Stimulated activated CD8-positive, alpha-beta memory T cell treated with anti-CD3 and anti-CD28 coated beads, Interleukin-4, amount 100 ng/mL, for 1 hour (primary cell): ENCODE measurements at places on chromosomes 2 and 18.

- no peak for DNase-seq
These were observed 5.7 kb downstream of the HIBCH start for GRCh38 chr2:190313880-190314279.

DNA sequence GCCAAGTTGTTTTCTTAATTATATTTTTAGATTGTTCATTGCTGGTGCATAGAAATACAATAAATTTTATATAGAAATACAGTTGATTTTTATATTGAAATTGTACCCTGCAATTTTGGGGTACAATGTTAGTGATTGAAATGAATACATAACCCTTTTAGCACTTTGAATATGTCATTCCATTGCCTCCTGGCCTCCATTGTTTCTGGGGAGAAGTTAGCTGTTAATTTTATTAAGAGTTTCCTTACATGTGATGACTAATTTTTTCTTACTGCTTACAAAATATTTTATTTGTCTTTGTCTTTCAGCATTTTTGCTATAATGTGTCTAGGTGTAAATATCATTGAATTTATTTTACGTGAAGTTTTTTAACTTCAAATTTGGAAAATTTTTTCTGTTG lies 176.5 kb upstream of the DCC start:
- no peak for DNase-seq

DNA sequence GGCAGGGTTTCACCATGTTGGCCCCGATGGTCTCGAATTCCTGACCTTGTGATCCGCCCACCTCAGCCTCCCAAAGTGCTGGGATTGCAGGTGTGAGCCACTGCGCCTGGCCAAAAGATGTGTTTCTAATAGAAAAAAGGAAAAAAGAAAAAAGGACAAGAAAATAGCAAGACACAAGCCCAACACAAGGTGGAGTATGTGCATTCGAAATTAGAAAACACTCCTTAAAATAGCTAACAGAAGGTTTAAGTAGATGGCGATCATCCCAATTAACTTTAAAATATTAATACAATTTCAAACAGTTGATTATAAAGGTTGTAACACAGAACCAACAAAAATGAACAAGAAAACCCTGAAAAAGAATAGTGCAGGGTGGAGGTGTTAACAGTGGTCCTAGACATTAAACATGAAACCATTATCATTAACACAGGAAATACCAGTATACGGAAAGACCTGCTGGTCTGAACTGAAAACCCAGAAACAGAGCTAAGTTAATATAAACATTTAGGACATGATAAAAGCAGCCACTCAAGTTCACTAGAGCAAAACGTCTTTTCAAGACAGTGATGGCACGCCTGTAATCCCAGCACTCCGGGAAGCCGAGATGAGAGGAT lies 57.9 kb downstream of the HDLBP start:
- no peak for DNase-seq

DNA sequence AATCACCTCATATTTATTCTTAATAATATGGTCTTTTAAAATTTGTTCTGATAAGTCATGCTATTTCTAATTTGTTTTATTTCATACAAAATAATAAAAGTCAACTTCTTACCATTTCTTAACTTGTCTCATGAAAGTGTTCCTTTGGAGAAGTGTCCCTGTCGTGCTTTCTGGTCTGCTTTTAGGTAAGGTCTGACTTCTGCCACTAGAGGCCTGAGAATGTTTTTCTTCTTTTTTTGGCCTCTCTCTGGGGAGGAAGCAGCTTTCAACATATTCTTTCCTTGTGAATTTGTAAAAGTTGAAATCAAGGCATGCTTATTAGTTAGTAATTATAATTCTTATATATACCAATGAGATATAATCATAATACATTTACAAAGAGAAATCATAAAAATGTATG lies 39.4 kb downstream of the MAP2 start:
- DNase-seq = no peak

GRCh38 chr2:230982528-230982927 lies 13.4 kb upstream of the SPATA3 start:
- no peak for DNase-seq

DNA sequence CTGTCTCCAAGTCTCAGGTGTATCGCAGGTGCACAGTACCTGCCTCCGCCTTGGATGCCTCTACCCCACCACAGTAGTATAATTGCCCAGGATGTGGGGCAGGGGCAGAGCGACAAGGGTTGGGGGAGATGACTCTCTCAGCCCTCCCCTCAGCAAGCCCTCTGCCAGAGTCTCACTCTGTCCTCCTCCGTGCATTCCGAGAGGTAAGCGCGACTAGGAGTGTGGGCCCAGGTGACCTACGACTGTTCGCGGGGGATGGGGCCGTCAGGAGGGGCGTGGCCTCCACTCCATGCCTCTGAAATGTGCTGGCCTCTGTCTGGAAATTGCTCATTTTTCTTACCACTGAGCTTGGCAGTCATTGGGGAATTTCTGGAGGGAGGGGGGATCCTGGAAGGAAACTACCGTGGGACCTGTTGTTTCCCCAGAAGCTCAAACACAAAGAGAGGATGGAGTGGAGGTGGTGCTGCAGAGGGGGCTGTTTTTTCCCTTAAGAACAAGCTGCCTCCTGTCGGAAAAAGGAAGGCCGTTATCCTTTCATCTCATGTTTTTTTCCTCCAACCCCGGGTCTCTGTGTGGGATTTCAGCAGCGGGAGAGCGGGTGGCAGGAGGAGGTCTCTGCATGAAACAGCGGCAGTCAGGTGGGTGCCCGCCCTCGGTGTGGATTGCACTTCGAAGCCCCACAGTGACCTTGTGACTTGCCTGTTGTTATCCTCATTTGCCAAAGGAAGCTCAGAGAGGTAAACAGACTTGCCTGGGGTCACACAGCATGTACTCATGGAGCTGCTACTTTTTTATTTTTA lies 13.0 kb upstream of the RALB start:
- no peak for DNase-seq
